ENCODE measurements at places on chromosomes 16 and 17.

DNA sequence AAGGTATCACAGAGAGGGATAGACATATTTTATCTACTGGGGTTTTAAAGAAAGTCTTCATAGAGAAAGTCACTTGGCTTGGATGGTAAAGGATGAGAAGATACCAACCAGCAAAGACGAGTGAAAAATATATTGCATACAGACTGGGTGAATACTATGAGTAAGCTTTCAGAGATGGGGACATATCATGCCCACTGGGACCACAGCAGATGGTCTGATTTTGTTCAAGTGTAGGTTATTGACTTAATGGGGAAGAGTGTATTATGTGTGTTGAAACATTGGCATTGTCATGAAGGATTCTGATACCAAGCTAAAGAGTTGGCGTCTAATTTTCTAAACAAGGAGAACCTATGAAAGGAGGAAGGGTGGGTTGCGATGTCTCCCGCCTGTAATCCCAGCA is 13.8 kb upstream of the MMD start:
- no peak for DNase-seq

- DNase-seq, result no peak
Measured at GRCh38 chr17:57593739-57594462, 151.2 kb downstream of the CCDC182 start.

- no peak for DNase-seq
Measured at GRCh38 chr17:58436805-58437239, 19.5 kb upstream of the RNF43 start.

DNA sequence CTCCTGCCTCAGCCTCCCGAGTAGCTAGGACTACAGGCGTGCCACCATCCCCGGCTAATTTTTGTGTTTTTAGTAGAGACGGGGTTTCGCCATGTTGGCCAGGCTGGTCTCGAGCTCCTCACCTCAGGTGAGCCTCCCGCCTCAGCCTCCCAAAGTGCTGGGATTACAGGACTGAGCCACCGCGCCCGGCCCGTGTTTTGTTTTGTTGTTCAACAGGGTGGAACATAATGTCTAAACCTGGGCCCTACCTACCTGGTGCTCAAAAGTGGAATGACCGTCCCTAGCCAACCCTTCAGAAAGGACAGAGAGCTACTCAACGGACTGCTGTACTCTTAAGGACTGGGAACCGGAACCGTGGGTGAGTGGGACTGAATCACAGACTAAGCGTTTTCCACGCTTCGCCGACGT is 772 bp upstream of the KIF22 start:
- no peak for DNase-seq

DNA sequence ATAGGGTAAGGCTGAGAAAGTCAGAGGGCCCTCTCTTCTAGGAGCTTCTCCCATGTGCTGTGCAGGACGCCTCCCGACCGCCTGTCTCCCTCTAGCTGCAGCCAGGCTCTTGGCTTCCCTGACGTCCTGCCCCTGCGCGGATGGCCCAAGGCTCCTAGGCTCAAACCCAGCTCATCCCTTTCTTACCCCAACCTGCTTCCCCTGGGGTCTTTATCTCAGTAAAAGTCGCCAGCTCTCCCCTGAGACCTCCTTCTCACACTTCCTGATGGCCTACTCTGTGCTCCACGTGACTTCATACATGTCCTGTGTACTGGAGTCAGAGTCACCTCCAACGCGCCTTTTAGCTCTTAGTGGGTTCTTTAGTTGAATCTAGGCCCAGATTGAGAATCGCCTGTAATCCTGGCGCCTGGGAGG is 1.1 kb upstream of the ZNF747 start:
- DNase-seq, result no peak

GRCh38 chr16:70805380-70805779 is 4.4 kb upstream of the VAC14 start:
- DNase-seq, result no peak

- no peak for DNase-seq
Measured at GRCh38 chr17:36127199-36127893, 23.7 kb downstream of the CCL4 start.

GRCh38 chr16:2154533-2155090 is 970 bp upstream of the TRAF7 start:
- no peak for DNase-seq

GRCh38 chr16:47719713-47720112 is 258.6 kb downstream of the PHKB start:
- DNase-seq, result no peak

- no peak for DNase-seq
Measured at GRCh38 chr16:31182391-31182790, 2.5 kb downstream of the FUS start.

DNA sequence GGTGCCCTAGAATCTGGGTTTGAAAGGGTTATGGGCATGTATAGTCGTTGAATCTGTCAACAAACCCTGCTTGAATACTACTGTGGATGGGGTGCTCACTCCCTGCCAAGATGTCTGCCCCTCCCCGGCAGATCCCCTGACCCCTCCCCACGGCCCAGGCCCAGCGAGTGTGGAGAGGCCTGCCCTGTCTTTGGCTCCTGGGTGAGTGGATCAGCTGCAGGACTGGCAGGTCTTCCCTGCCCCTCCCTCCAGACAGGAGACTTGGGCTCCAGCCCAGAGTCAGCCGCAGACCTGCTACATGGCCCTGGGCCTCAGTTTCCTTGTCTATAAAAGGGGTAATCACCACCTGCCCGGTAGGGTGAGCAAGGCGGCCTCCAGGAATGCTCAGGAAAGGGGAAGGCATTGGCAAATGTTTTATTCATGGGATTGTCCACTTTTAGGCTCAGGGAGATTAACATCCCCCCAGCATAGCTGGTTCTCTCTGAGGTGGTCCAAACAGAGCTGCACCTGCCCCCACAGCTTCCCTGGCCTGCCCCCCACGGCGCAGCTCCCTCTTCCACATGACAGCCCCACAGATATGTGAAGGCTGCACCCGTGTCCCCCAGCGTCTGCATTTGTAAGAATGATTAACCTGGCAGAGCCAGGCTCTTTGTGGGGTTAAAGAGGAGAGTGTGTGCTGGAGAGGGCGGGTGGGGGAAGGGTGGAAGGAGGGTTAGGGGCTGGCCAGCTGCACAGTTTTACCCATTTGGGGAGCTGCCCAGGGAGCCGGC is 18.5 kb upstream of the SPNS2 start:
- DNase-seq, result no peak

DNA sequence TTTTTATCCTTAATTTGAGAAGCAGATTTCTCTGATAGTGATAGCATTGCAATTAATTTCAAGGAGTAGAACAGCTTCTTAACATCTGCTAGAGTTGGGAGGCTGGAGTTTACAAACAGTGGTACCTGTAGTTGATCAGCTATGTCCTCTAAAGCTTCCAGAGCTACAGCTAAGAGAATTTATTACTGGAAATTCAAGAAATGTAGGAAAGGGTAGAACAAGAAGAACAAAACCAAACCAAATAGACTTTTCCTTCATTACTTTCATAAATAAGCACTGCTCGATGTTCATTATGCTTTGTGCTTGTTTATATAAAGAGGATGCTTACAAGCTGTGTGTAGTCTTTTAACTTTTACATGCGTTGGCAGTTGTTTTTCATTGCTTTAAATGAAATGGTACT is 333.6 kb upstream of the TBX2 start:
- no peak for DNase-seq

DNA sequence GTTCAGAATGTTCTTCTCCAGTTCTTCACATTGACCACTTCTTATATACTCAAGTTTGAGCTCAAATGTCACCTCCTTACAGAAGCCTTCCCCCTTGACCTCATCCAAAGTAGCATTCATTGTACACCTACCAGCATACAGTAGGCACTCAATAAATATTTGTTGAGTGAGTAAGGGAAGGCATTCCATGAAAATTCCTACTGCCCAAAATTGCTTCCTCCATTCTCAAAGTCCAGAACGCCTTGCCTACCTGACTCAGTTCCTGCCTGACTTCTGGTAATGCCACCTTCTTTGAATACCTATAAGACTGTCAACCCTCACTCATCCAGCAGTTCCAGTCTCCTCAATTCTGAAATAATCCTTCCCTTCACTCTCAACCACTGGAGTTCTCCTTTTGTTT is 14.8 kb upstream of the BPTF start:
- DNase-seq, result no peak

GRCh38 chr17:69050999-69051775 is 9.5 kb downstream of the ABCA9 start:
- no peak for DNase-seq

GRCh38 chr16:64352246-64352645 is 769.6 kb downstream of the CDH11 start:
- no peak for DNase-seq

DNA sequence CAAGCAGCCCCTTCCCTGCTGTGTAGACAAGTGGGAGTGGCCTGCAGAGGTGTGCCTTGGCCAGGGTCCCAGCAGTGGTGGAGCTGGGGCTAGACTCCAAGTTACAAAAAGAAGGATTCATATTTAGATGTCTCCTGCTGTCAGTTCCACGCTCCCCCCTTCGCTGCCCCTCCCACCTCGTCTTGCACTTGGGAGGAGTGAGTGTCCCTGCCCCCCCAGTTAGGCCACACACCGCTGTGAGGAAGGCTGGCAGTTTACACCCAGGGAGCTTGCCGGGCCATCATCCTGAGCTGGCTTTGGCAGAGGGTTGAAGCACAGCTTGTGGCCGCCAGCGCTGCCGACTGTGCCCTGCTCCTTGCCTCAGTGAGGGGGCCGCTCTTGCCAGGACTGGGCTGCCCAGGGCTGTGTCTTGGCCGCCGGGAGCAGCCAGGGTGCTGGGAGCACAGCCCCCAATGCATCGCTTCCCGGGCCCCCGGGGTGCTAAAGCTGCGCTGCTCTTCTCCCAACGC is 44.3 kb downstream of the ELAC2 start:
- DNase-seq, result no peak

- no peak for DNase-seq
Measured at GRCh38 chr16:9053006-9053601, 38.3 kb upstream of the HAPSTR1 start.

GRCh38 chr17:46818316-46818928 is at the start of gene WNT3:
Gene WNT3 (minus strand): TSS chr17:46818692. CDS start chr17:46818597, 95 bp downstream.
- DNase-seq, result no peak

- no peak for DNase-seq
Measured at GRCh38 chr16:48628359-48628985, 18.5 kb upstream of the N4BP1 start.

DNA sequence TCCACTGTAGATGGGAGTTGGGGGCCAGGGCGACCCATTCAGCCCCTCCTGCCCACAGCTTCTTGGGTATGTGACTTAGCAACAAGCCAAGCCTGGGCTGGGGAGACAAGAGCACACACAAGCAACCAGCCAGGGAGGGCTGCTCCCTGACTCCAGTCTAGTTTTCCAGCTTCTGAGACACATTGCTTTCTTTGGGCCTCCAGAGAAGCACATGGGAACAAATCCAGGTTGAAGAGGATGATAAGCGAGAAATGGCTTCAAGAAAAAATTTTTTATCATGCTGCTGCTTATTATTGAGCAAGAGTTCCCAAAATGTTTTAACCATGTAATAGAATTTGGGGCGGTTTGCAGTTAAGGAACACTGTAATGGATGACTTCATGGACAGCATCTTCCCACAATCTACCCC is 173.7 kb downstream of the SOX9 start:
- DNase-seq, result no peak

GRCh38 chr17:82092995-82093751 is 4.9 kb downstream of the FASN start:
- no peak for DNase-seq

DNA sequence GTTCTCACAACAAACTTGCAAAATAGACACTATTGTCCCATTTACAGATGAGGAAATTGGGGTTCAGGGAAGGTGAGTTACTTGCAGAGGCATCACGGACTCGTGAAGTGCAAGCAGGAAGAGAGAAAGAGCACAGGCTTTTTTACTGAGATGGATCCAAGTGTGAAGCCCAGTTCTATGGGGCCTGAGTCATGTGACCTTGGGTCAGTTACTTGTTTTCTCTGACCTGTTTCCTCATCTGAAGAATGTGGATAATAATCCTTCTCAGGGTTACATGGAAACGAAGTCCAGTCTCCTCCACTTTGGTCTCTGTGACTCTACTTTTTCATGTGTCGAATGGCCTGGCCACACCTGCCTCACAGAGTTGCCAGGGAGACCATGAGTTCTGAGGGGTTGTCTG is 134.4 kb downstream of the SPACA3 start:
- no peak for DNase-seq

- no peak for DNase-seq
Measured at GRCh38 chr16:59510008-59510424, 775.9 kb upstream of the GOT2 start.

GRCh38 chr17:83198366-83199341 is 119.2 kb downstream of the METRNL start:
- no peak for DNase-seq

DNA sequence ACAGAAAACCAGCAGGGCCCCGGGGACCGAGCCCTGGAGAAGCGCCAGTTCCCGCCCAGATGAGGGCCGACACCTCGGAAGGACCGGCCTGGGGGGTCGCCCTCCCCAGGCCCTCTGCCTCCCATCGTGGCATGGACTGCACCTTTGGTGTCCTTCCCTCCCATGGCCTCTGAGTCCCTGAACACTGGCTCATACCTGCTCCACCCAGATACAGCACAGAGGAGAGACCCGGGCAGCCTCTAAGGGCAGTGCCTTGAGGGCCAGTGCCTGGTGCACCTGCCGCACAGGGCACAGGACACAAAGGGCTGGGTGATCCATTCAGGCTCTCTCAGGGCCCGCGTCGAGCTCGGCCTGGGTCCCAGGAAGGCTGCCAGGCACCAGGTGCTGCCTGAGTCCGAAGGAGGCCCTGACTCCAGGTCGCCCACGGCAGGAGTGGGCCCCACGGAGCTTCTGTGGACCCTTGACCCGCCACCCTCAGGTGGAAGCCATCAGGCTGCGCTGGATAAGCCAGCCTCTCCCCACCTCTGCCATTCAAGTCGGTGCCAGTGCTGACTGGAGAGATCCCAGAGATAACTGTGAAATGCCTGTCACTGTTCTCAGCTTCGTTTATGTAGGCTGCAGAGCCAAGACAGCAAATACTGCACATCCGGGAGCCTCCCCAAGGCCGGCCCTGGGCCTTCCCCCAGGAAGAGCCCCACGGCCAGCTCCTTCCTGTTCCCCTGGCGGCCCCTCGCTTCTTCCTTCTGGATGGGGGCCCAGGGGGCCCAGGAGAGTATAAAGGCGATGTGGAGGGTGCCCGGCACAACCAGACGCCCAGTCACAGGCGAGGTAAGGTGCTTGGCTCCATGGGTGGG is at the start of gene ZG16B:
Gene ZG16B, plus strand, starts transcription at position 803 of the 854 bp plus-strand sequence. CDS start 139 bp downstream, outside the sequence.
- DNase-seq, result no peak

All from T-helper 17 cell (primary cell).